ENCODE measurements at places on chromosomes 3 and 15. TPM values are rescaled to one million over a fixed set of nuclear protein-coding genes. Genes with fewer than 3 reads are reported as not detected.

GOLGA8G gene
- total RNA-seq, result not detected

SMCO1 gene
- not detected for total RNA-seq

SLC12A1 gene
- 0.10 TPM for total RNA-seq

GOLGA8S gene
- total RNA-seq, result 0.48 TPM

PKM gene
- total RNA-seq, result 2,644 TPM

TUSC7 gene
- not detected for total RNA-seq

All from RPMI7951 (cell line).